ENCODE measurements at places on chromosomes 1 and 21.

- DNase-seq: no peak
Measured at GRCh38 chr1:161499099-161500039, 5.9 kb upstream of the FCGR2A start.

- no peak for DNase-seq
Measured at GRCh38 chr21:35298757-35299156, 249.7 kb upstream of the RUNX1 start.

DNA sequence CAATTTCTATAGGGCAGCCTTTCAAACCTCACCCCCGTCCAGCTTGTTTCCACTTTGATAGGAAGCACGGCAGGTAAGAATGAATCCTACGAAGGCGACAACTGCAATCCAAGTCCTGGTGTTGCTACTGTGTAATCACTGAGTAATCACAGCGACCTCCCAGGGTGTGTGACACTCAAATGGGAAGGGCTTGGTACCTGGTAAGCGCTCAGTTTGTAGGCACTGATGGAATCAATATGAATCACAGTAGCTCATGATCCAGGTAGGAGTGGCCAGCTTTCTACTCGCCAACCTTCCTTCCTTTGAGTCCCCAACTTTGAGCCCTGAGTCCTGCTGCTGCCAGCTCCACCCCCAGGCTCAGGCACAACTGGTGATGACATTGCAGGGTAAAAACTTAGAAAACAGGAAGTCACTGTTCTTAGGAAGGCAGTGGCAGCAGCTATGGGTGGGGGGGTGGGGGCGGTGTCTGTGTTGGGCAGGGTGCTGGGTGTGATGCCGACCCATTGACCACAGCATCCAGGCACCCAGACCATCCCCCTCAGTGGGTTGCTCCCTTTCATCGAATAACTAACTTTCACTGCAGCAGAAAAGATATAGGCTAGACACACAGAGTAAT is 70.7 kb downstream of the CD247 start:
- DNase-seq: no peak

DNA sequence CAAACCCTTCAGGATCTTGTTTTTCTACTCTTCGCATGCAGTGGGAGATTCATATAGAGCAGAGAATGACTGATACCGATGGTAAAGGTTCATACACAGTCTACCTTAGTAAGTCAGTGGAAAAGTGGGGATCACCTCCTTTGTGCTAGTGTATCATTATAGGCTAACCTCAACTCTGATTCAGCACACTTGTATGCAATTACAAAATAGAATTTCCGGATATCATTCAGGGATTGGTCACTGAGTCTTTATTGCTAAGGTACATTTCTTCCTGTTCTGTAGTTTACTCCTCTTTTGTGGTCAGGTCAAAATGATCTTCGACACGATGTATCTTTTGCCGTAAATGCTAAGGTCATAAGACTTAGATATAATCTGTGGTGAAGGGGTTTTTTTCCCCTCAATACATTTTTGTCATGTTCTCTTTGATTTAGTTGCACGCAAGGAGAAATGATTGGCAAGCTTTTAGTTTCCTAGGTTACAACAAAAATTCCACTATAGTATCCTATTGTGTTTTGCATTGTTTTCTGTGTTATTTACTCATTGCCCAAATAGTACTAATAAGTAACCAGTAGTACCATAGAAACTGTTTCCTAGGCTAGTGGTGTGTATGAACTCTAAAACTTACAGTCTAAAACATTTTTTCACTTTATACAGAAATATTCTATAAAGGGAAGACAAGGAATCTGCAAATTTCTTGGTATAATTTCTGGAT is 35.7 kb upstream of the PLA2G4A start:
- no peak for DNase-seq

- DNase-seq: peak; percentile 9
Measured at GRCh38 chr1:167716000-167716271, 5.8 kb upstream of the MPZL1 start.

DNA sequence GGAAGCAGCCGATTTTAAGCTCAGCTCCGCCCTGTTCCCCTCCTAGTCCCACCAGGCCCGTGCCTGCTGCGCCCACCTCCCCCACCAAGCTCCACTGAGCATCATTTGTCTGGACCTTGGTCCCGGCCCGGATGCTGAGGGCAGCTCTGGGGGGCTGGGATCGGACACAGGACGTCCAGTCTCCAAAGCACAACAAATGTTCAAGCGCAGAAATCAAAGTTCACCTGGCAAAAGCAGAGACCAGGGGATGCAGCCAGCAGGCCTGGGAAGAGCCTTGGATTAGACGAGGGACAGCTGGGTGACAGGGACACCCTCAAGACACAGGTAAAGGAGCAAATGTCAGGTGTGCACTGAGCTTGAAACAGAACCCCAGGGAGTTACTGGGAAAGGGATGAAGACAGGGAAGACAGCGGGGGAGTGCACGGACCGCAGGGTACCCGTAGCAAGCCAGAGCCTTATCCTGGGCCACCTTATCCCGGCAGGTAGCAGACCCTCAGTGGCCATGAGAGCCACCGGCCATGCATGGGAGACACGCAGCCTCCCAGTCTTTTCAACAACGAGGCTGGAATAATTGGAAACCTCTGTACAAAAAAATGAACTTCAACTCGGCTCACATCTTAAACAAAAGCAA is 22.2 kb upstream of the TMEM52 start:
- DNase-seq: no peak

- DNase-seq: no peak
Measured at GRCh38 chr1:36520056-36520455, 37.3 kb upstream of the CSF3R start.

- no peak for DNase-seq
Measured at GRCh38 chr1:199678771-199679170, 348.7 kb upstream of the NR5A2 start.

DNA sequence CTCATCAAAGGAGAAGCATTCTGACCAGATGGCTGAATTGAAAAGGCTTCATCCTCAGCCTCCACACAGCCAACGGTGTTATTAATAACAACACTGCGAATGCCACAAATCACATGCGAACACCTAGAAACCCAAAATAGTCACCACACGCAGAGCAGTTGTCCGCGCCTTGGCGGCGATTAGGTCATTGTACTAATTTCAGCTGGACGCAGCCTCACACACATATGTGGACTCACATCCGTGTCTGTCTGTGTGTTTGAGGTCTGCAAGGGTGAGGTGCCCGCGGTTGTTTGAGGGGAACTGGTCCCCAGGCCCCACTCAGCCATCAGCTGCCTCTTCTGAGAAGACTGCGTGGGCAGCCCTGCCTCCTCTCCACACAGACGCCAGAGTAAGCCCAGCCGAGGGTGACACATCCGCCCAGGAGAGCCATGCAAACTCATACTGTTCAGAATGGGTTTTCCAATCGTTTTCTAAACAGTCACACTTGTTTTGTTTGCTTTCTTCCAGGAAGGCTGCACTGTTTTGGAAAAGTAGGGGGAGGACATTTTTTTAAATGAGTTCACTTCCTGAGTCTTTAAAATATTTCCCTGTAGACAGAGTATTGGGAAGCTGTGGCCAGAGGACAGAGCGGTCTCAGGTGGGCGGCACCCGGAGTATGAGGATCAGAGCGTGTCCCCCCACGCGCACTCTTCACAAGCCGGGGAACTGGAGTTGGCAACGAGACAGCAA is 53.4 kb downstream of the TOMM20 start:
- DNase-seq: peak; percentile 58

DNA sequence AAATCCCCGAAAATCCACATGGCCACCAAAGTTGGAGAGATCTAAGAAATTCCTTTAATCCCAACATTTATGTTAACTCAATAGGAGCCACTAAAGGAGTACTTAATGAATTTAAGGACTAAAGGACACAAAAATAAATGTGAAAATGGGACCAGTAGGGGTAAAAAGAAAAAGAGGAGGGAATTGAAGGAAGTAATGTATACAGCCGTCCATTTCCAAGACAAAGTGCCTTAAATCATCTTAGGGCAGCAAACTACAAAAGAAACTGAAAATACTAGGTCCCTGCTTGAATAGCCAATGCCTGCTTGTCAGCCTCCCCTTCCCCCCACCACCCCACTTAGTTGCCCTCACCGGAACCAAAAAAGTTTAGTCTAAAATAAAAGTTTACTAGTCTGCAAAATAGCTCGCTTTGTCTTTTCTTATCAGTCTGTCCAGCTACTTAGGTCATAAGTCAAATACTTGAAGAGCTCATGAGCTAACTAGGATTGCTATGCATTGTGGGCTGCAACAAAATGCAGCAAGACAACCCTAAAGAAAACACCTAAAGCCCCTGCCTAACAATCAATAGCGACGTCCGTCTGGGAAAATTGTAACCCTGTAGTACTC is 66.3 kb upstream of the TLR5 start:
- no peak for DNase-seq

- no peak for DNase-seq
Measured at GRCh38 chr1:8318436-8318835, 522 bp downstream of the SLC45A1 start.

- DNase-seq: no peak
Measured at GRCh38 chr21:36852864-36853263, 113.6 kb downstream of the HLCS start.

GRCh38 chr1:179632868-179633267 is 41.2 kb downstream of the TDRD5 start:
- DNase-seq: no peak

DNA sequence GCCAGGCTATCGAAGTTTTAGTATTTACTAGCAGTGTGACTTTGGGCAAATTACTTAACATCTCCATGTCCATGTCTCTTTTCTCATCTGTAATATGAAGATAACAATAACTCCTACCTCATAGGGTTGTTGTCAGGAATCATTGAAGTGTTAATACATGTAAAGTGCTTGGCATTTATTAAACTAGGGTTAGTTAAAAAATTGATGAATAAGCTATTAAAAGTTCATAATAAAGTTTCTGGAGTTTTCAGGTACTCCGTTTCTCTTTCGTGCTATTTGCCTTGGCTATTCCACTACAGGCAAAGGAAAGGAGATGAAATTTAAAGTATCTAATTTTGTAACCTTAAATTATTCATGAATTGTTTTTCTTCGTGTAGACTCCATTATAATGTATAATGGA is 16.7 kb downstream of the LRRC8D start:
- no peak for DNase-seq

DNA sequence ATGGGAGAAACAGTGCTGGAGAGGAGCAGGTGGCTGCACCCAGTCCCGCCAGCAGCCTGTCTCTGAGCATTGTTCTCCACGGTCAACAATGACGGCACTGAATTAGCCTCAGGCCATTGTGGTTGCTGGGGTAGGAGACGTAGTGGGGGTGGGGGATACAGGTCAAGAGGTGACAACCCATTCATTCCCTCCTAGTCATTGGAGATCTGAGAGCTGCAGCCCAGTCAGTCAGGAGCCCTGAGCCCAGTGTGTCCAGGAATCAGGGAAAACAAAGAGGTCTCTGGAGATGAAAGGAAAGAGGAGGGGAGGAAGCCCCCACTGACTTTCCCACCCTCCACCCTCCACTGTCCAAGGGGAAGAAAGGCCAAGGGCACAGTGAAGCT is 15.3 kb downstream of the SMIM12 start:
- DNase-seq: no peak

- DNase-seq: no peak
Measured at GRCh38 chr1:215631489-215631888, 64.4 kb downstream of the KCTD3 start.

GRCh38 chr1:147225193-147225730 is at the start of gene FMO5:
FMO5 (minus strand) TSS chr1:147225339; CDS start chr1:147225029, 310 bp downstream.
- no peak for DNase-seq

GRCh38 chr1:237258871-237259270 is 216.9 kb downstream of the RYR2 start:
- DNase-seq: no peak

- no peak for DNase-seq
Measured at GRCh38 chr1:159890390-159890789, 9.6 kb downstream of the CFAP45 start.

DNA sequence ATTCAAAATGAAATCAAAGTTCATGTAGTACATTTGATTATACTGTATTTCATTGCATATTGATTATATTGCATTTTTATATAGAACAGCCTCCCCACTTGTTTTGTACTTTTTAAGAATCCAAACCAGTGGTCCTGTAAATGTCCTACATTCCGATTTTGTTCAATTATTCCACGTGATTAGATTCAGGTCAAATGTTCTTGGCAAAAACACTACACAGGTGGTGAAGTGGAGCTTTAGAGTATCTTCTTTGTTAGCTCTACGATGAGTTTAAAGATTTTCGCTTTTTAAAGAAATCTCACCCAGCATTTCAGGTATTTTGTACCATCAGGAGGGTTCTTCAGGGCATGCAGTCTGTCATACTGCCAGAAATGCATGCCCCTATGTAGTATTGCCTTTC is 120.6 kb downstream of the TRIM33 start:
- DNase-seq: no peak

GRCh38 chr1:66916320-66916719 is 8.3 kb downstream of the DNAI4 start:
- DNase-seq: no peak

DNA sequence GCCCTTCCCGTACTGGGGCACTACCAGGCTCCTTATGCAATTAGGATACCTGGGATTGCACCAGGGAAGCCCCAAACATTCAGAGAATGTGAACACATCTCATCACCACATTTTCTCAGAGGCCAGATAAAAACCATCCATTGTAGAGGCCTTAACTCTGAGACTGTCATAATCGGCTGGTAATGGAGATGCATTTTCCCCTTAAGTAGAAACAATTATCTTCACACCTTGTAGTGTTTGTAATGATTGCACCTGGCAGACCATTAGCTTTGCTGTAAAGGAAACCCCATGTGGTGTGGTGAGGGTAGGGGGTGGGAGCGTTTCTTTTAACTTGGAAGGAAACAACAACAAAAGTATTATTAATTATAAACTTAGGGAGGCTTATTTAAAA is 90.0 kb upstream of the TLR5 start:
- DNase-seq: no peak

- peak; percentile 94 for DNase-seq
Measured at GRCh38 chr1:99599678-99600175, 46.2 kb upstream of the PALMD start.

- DNase-seq: no peak
Measured at GRCh38 chr1:46097149-46097472, 35.3 kb downstream of the PIK3R3 start.

DNA sequence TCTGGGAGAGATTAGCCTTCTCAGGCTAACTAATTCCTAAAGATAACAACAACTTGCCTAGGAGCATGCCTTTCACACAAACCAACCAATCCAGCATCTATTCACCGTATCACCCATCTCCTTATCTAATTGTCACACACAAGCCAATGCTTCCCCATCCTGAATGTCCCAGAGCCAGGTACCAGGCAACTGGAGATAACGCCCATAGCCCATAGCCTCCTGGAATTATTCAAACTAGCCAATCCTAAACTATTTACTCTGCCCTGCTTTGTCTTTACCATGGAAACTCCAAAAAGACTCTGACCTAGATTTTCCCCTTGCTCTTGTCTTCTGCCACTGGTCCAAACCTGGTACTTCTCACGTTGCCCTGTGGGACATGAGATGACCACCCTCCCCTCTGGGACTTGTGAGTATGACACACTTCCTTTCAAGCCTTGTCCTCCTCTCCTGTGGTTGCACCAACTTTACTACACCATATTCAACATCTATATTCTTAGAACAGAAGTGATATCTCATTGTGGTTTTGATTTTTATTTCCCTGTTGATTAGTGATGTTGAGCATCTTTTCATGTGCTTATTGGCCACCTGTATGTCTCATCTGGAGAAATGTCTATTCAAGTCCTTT is 8.8 kb upstream of the ATG4C start:
- DNase-seq: no peak

- no peak for DNase-seq
Measured at GRCh38 chr1:67583462-67583950, 101.5 kb upstream of the GADD45A start.

GRCh38 chr1:154867064-154867825 is 2.8 kb downstream of the KCNN3 start:
- no peak for DNase-seq

Measured in HS-27A (cell line).